Stimulated activated CD4-positive, alpha-beta T cell treated with anti-CD3 and anti-CD28 coated beads, Interleukin-2, amount 100 ng/mL, for 48 hours (primary cell): ENCODE measurements at places on chromosomes 4 and X.

DNA sequence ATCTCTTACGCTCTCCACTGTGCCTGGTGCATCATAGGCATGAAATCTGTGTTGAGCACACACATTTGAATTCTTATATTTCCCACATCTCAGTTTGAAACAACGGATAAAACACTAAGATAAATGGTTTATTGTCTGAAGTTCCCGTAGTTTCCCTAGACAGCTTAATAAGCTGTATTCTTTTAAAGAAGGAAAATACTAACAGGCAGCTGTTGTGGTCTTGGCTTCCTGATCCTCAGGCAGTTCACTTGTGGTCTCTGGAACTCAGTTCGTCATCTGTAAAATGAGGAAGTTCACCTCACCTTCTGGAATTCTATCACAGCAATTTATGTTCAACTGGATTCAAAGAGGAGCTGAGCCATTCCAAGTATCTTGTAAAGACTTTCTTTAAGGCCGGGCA, 1805.6 kb upstream of the TENM3 start:
- no peak for DNase-seq

DNA sequence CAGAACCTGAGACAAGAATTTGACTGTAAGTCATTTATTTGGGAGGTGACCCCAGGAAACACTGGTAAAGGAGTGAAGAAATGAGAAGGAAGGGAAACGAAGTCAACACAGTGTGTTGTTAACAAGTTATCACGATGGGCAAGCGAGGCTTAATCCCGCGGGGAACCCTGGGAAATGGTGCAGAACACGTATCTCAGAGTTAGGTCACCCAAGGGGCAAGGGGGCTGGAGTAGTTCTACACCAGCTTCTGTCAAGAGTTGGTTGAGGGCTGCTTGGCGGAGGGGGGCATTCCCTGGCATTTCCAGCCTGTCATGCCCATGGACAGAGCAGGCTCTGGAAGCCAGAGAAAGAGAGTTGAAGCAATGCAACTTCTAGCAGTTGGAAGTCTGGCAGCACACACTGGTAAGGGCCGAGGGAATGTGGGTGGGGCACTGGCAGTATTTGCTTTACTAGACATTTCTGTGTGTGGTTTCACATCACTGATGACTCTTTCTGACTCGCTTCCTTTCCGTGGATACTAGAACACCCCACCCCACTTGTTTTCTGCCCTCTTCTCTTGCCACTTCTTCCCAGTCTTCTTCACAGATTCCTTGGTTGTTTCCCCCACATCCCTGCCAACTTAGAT, 52.2 kb upstream of the ADGRG2 start:
- no peak for DNase-seq

DNA sequence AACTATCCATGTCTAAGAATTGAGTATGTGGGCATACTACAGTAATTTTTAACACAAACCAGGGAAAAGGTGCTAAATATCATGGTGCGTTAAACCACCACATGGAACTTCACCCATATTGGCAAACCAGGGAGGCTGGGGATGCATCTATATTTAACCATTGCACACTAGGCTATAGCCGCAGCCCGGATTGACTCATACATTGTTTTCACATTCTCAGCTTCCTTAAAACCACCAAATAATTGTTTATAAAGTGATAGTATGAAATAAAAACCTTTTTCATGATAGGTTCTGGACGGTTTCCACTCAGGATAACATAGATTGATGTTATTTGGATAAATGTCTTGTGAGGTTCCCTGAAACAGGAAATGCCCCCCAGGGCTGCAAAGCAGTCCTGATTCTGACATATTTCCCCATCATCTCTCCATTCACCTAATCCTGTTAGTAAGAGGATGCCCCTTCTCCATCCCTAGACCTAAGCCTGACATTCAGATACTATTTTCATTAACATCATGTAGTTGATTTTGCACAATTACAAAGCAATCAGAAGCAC, 7.9 kb downstream of the COL25A1 start:
- no peak for DNase-seq

GRCh38 chr4:37517326-37517725, 168.8 kb downstream of the RELL1 start:
- DNase-seq, result no peak

- no peak for DNase-seq
Measured at GRCh38 chrX:132068405-132068804, 45.3 kb downstream of the STK26 start.

DNA sequence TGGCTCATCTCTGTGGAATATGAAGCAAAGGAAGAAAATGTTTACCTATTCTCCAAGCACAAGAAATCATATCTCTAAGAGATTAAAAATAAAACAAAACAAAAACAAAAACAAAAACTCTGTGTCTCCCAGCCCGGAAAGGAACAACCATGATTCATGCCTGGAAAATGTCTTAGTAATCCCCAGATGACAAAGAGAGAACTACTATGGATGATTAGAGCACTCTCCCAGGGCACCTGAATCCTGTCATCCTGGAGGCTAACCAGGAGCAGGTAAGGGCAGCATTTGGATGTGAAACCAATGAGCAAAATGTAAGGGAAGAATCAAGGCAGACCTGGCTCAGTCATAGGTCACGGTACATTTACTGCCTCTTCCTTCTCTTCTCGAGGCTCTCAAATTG, 1.7 kb upstream of the AKAP4 start:
- DNase-seq, result no peak

- DNase-seq, result no peak
Measured at GRCh38 chrX:35439034-35439660, 359.0 kb upstream of the MAGEB16 start.

DNA sequence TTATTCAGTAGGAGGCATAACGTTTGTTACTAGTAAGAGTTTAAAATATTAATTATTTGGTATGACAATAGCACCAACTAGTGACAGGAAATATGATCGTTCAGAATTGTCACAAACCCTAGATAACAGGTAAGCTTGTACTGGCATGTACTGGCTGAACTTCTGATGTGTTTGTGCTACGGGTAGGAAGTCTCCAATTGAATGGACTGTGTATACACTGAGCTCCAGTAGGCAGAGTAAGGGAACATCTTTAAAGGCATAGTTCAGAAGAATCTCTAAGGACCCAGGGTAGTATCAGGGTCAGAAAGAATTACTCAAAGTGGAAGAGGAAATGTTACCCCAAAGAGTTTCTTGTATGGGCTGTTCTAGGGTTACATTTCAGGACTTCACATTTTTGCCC, 230.4 kb downstream of the EDA2R start:
- no peak for DNase-seq

DNA sequence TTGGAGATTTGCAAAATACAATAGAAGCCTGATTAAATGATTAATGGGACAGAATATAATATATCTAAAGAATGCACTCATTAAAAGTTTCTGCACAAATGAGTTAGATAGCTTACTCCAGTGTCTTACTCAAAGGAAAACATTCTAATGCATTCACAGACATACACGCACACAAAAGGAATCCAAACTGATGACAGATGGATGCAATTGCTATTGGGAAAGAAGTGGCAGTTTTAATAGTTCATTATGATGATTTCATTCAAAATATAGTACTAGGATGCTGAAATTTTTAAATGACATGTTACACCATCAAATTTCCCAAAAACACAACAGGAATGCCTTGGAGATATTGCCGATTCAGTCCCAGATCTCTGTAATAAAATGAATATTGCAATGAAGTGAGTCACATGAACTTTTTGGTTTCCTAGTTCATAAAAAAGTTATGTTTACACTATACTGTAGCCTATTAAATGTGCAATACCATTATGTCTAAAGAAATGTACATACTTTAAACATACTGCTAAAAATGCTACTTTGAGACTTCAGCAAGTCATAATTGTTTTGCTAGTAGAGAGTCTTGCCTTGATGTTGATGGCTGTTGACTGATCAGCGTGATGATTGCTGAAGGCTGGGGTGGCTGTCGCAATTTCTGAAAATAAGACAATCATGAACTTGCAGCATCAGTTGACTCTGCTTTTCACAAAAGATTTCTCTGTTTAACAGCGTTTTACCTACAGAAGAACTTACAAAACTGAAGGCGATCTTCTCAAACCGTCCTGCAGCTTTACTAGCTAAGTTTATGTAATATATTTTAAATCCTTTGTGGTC, 45.6 kb downstream of the BBS12 start:
- no peak for DNase-seq

GRCh38 chr4:82268050-82268825, 105.6 kb downstream of the HNRNPD start:
- DNase-seq, result peak; percentile 19

DNA sequence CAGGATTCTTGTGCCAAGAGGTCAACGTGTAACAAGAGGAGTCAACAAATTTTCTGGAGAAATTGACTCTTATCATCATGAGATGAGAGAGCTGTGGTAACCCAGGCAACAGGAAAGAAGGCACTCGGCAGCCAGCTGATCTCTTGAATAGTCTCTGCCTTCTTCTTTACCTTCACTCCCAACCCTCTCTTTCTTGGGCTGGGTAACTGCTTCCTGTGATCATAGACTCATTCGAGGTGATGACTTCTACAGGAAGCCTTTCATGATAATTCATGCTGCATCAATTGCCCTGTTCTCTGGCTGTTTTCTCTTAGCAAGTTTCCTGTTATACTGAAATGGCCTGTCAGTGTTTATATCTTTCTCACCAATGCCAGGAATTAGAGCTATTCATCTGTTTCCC, 70.8 kb upstream of the FSTL5 start:
- DNase-seq, result no peak

DNA sequence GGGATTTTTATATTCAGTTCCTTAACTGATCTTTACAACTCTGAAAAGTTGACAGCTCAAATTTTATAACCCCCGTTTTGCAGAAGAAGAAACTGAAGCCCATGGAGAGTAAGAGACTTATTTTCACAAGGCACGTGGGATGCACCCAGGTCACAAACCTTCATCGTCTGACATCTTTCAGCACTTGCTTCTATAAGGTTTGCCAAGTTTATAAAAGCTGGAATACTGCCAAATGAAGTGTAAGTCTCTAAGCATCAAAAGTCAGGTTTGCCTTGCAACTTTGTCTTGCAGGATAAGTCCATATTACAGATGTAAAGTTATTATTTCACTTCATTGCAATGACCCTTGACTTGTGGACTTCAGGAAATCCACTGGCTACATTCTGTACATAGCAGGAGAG, 6.3 kb upstream of the KCNIP4 start:
- no peak for DNase-seq

- DNase-seq, result no peak
Measured at GRCh38 chr4:1360423-1361283, 13.6 kb downstream of the UVSSA start.

GRCh38 chr4:173525118-173526011, 4.7 kb downstream of the HAND2 start:
- no peak for DNase-seq

- no peak for DNase-seq
Measured at GRCh38 chr4:61741327-61742096, 541.4 kb downstream of the ADGRL3 start.

GRCh38 chrX:46040001-46040400, 505.2 kb downstream of the ZNF674 start:
- DNase-seq, result no peak

DNA sequence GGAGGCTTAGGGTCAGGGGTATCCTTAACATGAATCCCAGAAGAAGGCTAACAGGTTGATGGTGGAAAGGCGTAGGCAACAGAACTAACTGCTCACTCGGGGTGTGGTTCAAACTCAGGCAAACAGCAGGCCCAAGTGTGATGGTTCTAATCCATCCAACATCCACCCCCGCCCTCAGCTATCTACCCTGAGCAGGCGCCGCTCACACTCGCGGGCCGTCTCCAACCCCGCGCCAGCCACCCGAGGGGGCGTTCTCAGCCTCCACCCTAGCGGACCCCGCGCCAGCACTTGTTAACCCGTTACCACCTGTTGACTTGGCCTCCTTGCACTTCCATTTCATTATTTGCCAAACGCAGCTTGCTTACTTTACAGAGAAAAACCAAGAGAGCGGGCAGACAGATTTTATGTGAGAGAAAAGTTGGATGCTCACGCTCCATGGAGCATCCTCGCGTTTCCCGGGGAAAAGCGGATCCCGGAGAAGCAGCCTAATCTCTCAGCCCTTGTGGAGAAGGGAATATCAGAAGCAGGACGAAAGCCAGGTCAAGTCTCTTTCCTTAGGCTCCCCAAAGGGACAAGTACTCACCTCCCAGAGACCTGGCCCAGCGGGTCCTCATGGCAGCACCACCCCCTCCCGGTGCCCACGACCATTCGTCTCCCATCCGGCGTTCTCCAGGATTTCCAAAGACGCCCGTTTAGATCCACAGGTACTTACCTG, 773 bp downstream of the SNCA start:
- no peak for DNase-seq

DNA sequence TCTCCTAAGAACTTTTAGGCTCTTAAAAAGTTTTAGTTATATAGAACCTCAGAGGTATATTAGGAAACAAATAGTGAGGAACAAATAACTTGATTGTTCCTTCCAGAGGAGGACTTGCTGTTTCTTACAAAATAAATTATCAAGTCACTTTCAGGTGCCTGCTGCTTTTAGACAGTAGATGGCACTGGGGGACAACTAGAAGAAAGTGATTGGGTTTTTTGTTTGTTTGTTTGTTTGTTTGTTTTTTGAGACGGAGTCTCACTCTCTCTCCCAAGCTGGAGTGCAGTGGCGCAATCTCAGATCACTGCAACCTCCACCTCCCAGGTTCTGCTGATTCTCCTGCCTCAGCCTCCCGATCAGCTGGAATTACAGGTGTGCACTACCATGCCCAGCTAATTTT, 35.4 kb upstream of the CDKL5 start:
- no peak for DNase-seq

- no peak for DNase-seq
Measured at GRCh38 chr4:155590796-155591585, 75.7 kb upstream of the GUCY1A1 start.

- DNase-seq, result no peak
Measured at GRCh38 chrX:147891896-147892295, 19.8 kb upstream of the FMR1 start.

GRCh38 chrX:51836823-51837222, 56.6 kb upstream of the MAGED1 start:
- DNase-seq, result no peak

DNA sequence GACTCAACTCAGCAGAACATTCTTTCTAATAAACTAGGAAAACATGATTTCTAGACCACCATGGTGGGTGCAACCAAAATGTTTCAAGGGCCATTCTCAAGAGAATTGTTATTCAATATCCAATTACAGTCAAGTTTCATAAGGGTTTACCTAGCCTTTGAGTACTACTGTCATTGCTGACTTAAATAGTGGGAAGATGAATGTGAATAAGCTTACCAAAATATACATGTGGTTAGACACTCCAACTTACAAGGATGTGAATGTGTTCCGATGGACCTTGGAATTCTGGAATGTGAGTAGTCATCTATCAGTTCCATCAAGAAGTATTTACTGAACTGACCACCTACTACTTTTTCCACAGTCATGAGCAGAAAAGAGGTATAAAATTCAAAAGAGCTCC, 16.9 kb downstream of the SH3RF1 start:
- DNase-seq, result no peak

- no peak for DNase-seq
Measured at GRCh38 chr4:35771571-35771970, 472.7 kb downstream of the ARAP2 start.

- DNase-seq, result no peak
Measured at GRCh38 chr4:89245459-89245858, 62.1 kb downstream of the GPRIN3 start.

GRCh38 chrX:106168107-106168506, at the start of gene PWWP3B:
TSS of gene PWWP3B (plus strand) at chrX:106168305. CDS start at chrX:106205433, 37,128 bp downstream.
- DNase-seq, result no peak

GRCh38 chrX:107701493-107702121, 73.3 kb downstream of the PRPS1 start:
- no peak for DNase-seq
